Sigmoid colon (tissue), 7 donors: ENCODE measurements at places on chromosomes 16 and 17. TPM values are rescaled to one million over a fixed set of nuclear protein-coding genes. Genes with fewer than 3 reads are reported as not detected.

- H3K27me3 ChIP-seq, result no peaks in the 10 kb centered on the region
- H3K36me3 ChIP-seq, result peaks cover 9% of the 10 kb centered on the region
- no peak overlapping the region for H3K27ac ChIP-seq
- H3K4me3 ChIP-seq, result no peak overlapping the region
- DNase-seq, result no peak
- H3K4me1 ChIP-seq, result no peaks in the 10 kb centered on the region
Observed at GRCh38 chr16:17117906-17118577, 352.7 kb downstream of the XYLT1 start.

DNA sequence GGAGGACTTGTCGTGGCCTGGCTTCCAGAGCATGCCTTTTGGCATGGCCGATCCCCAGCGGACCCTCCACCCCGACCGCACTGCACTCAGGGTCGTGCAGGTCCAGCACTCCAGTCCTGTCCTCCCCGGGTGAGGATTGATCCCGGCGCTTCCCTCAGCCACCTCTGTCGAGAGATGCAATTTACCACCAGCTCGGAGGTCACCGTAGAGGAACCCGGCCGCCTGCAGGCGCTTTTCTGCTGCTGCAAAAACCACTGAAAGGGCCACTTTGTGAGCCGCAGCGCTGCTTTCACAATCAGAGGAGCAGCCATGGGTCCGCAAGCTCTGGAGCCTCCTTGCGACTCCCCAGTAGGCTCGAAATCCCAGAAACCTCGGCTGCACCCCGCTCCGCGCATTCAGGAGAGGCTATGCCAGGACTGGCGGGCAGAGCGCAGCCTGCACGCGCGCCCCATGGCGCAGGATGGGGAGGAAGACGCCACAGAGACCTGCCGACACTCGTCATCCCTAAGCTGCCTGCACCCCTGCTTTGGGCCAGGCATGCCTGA, 134.2 kb downstream of the HS3ST2 start:
- DNase-seq, result no peak
- peaks cover 28% of the 10 kb centered on the region for H3K27me3 ChIP-seq
- H3K4me3 ChIP-seq, result no peak overlapping the region
- no peaks in the 10 kb centered on the region for H3K36me3 ChIP-seq
- peaks cover 12% of the 10 kb centered on the region for H3K4me1 ChIP-seq

DNA sequence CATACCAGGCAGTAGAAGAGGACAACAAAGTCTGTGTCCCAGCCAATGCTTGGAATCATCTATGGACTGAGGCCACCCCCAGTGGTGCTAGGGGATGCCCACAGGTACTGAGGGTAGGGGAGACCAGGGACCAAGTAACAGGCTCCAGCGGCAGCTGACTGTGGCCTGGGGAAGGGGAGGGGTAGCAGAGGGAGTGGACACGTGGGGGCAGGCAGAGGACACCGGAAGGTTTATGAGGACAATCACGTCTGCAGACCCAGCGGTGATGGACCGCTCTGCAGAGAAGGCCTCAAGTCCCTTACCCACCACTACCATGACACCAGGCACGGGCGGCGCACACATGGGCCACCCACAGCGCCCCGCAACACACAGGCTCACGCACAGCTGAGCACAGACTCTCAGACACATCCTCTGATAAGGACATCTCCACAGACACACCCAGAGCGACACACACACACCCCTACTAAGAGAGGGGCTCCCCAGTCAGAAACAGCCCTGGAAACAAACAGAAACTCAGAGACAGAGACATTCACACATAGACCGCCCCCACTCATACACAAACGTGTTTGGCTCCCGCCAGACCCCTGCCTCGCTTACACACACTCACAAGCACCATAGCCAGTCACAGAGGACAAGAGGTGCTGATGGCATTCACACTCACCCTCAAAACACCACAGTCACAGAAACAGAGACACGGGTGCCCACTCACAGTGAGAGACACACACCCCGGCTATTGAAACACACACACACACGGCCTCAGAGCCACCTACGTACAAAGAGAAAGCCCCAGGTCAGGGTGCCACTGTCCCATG, 35.8 kb downstream of the SRCIN1 start:
- H3K4me1 ChIP-seq, result peaks cover 15% of the 10 kb centered on the region
- no peak overlapping the region for H3K4me3 ChIP-seq
- H3K27ac ChIP-seq, result no peak overlapping the region

DNA sequence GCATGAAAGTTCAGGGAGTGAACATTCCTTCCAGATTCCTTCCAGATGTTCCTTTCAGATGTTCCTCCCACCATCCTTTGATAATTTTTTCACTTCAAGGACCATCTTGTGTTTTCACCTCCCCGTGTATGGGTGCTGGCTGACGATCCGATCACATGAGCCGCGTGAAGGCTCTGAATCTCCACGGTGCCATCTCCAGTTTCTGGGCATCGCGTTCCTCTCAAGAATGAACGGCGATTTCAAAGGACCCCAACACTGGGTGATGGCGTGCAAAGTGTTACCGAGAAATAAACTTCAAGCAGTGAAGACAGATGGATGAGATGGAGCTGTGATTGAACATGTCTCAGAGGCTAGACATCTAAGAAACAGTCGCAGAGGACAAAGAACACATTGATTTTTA, 245.3 kb downstream of the GSG1L start:
- no peaks in the 10 kb centered on the region for H3K4me1 ChIP-seq
- no peak overlapping the region for H3K4me3 ChIP-seq
- H3K36me3 ChIP-seq, result no peaks in the 10 kb centered on the region
- no peaks in the 10 kb centered on the region for H3K27me3 ChIP-seq
- no peak overlapping the region for H3K27ac ChIP-seq

DNA sequence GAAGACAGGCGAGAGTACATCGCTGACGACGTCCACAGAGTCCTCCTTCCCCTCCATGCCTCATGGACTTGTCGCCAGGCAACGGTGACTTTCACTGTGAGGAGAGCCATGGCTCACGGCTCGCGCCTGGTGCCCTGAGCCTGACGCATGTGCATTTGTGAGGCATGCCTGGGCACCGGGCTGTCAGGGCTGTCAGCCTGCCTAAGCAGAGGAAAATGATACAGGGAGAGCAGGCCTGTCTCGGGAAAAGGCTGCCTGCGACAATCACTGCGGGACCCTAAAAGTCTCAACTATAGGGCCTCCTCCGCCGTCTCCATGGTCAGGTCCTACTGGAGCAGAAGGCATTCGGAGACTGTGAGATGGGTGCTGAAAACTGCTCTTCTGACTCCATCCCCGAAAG, 135.5 kb upstream of the WSB1 start:
- H3K27ac ChIP-seq, result no peak overlapping the region
- H3K36me3 ChIP-seq, result no peaks in the 10 kb centered on the region
- H3K4me3 ChIP-seq, result no peak overlapping the region
- no peak for DNase-seq

Gene SMIM36
- not detected for total RNA-seq

GRCh38 chr17:79991924-79992648, 43.6 kb downstream of the TBC1D16 start:
- no peaks in the 10 kb centered on the region for H3K36me3 ChIP-seq
- peaks cover 49% of the 10 kb centered on the region for H3K4me1 ChIP-seq

Gene SLC4A1
- not detected for total RNA-seq

DNA sequence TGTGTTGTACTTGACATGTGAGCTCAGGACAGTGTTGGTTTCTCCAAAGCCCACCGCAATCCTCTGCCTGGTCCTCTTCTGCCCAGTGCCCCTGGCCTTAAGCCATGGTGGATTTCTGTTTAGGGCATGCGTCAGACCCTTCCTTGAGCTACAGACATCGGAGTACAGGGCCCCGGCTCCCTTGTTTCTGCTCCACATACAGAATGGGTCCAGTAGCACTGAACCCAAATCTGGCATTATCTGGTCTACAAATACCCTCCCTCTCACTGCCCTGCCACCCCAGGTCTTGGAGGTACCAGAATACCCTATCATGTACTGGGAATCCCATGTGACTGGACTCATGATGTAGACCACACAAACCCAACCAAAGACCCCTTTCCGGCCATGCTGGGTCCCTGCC, 27.4 kb upstream of the ZNHIT3 start:
- no peak overlapping the region for H3K4me3 ChIP-seq
- H3K27ac ChIP-seq, result no peak overlapping the region
- H3K27me3 ChIP-seq, result peaks cover 4% of the 10 kb centered on the region
- no peak for DNase-seq
- peaks cover 4% of the 10 kb centered on the region for H3K4me1 ChIP-seq

Gene DNAH9
- under 0.01 TPM for total RNA-seq

Gene TP53TG3
- not detected for total RNA-seq

GRCh38 chr17:67993998-67994361, 2.3 kb downstream of the C17orf58 start:
- peak overlapping the region; percentile 94 for H3K27ac ChIP-seq
- peak overlapping the region; percentile 78 for H3K4me3 ChIP-seq
- no peak for DNase-seq
- no peaks in the 10 kb centered on the region for H3K27me3 ChIP-seq
- H3K36me3 ChIP-seq, result no peaks in the 10 kb centered on the region
- H3K4me1 ChIP-seq, result peaks cover 29% of the 10 kb centered on the region

GRCh38 chr16:52441886-52442285, 105.1 kb downstream of the TOX3 start:
- no peaks in the 10 kb centered on the region for H3K36me3 ChIP-seq
- H3K27me3 ChIP-seq, result no peaks in the 10 kb centered on the region
- no peak overlapping the region for H3K27ac ChIP-seq
- no peak for DNase-seq

GRCh38 chr16:80265624-80266306, 275.0 kb upstream of the DYNLRB2 start:
- no peaks in the 10 kb centered on the region for H3K36me3 ChIP-seq
- no peak overlapping the region for H3K4me3 ChIP-seq
- H3K27ac ChIP-seq, result no peak overlapping the region
- no peaks in the 10 kb centered on the region for H3K4me1 ChIP-seq

DNA sequence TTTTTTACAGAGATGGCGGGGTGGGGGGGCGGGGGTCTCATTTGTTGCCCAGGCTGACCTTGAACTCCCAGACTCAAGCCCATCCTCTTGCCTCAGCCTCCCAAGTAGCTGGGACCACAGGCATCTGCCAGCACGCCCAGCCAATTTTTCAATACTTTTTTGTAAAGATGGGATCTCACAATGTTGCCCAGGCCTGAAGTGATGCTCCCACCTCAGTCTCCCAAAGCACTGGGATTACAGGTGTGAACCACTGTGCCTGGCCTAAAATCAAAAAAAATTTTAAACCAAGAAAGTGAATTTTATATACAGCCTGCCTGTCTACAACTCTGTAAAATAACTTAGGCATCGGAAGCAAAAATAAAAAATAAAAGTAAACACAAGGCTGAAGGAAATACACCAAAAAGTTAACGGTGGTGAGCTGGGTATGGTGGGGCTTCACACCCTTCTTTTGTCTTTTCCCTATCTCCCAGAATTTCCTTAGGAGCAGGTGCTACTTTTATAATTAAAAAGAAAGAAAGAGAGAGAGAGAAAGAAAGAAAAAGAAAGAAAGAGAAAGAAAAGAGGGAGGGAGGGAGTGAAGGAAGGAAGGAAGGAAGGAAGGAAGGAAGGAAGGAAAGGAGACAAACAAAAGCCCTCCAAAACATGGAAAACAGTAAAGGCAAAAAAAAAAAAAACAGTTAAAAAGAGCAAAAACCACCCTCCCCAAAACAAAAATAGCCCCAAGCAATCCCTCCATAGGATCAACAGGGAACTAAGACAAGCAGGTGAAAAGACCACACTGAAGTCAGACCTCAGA, 51.4 kb downstream of the TBC1D16 start:
- no peak overlapping the region for H3K4me3 ChIP-seq
- no peak for DNase-seq

Gene ARHGAP44
- 2.9 TPM for total RNA-seq

DNA sequence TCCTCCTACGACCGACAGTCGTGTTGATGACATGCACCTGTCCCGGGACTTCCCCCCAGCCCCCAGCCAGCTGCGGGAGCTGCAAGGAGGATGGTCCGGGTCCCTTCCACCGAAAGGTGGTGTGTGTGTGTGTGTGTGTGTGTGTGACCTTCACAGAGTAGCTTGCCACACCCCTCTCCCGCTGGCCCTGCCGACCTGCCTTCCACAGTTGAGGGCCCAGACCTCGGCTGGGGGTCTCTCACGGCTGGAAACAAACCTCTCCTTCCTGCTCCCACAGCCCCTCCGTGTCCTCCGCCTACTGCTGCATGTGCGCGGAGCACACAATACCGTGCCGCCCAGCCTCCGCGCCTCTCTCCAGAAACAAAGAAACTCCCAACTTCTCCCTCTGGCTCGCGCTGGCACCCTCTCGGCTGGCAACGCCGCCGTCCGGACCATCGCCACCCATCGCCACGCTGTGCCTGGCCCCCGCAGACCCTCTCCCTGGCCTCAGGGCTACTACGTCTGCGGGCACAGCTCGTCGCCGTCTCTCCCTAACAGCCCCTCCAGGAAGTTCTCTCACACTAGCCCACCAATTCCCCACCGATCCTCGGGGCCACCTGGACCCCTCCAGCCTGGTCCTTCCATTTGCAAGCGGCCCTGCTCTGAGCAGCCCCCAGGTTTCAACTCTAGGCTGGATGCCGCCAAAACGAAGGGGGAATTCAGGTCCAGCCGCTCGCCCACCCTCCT, 81.2 kb downstream of the TIMM22 start:
- peaks cover 35% of the 10 kb centered on the region for H3K4me1 ChIP-seq
- no peaks in the 10 kb centered on the region for H3K36me3 ChIP-seq
- no peak overlapping the region for H3K27ac ChIP-seq
- no peak for DNase-seq
- H3K4me3 ChIP-seq, result no peak overlapping the region

- H3K4me1 ChIP-seq, result peaks cover 53% of the 10 kb centered on the region
- H3K27ac ChIP-seq, result peak overlapping the region; percentile 74
- no peaks in the 10 kb centered on the region for H3K36me3 ChIP-seq
- H3K4me3 ChIP-seq, result no peak overlapping the region
Observed at GRCh38 chr17:73340093-73340596, 28.3 kb upstream of the CDC42EP4 start.

GRCh38 chr17:76530095-76530723, 7.3 kb downstream of the CYGB start:
- H3K27me3 ChIP-seq, result peaks cover 18% of the 10 kb centered on the region
- H3K27ac ChIP-seq, result peak overlapping the region; percentile 80
- peaks cover 44% of the 10 kb centered on the region for H3K4me1 ChIP-seq
- DNase-seq, result peak; percentile 92
- H3K4me3 ChIP-seq, result no peak overlapping the region
